ENCODE measurements at places on chromosomes 5 and 9.

DNA sequence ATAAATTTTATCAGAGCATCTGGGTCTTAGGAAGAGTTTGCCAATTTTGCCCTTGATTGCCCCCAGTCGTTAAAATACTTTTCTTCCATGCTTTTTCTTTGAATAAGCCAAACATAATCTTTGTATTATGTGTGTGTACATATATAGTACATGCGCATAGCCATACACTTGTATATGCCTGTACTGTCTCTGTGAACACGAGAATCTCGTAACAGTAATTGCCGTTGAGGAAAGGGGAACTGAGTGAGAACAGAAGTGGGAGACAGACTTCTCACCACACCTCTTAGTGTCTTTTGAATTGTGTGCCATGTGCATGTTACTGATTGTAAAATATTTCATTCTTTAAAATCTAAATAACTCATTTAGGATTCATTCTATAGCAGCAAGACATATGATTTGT, 79.6 kb upstream of the GRHPR start:
- DNase-seq: no peak

DNA sequence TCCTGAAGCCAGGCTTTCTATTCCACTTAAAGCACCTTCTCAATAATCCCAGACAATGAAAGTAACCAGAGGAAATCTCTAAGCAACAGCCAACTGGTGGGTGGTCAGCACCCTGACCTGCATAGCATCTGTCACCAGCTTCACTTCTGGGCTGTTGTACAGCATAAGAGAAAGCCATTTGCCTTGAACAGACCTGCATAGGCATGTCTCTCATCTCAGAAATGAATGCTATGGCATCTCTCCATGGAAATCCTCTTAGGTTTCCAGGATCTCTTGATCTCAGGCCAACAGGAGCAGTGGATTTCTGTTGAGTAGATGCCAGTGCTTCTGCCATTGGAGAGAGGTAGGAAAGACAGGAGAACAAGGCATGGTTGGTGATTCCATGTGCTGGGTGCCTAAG, 213.6 kb downstream of the GRIA1 start:
- no peak for DNase-seq

DNA sequence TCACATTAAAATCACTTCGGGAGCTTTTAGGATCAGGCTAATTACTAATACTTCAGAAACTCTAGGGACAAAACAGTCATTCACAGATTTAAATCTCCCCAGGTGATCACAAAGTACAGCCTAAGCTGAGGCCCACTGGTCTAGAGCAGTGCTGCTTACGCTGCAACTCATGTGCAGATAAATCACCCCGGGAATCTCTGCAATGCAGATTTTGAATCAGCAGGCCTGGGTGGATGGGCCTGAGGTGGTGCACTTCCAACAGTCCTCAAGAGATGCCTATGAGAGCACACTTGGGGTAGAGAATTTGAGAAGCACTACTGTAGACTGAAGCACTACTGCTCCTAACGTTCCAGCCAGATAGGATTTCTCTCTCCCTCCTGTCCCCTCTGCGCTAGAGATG, 28.4 kb downstream of the CSF1R start:
- DNase-seq: no peak

DNA sequence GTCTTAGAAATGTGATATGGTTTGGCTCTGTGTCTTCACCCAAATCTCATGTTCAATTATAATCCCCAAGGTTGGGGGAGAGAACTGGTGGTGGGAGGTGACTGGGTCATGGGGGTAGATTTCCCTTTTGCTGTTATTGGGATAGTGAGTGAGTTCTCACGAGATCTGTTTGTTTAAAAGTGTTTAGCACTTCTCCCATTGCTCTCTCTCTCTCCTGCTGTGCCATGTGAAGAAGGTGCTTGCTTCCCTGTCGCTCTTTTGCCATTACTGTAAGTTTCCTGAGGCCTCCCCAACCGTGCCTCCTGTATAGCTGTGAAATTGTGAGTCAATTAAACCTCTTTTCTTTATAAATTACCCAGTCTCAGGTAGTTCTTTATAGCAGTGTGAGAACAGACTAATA, 203.6 kb downstream of the ASTN2 start:
- DNase-seq: no peak

GRCh38 chr9:90556897-90557675, 85.5 kb downstream of the DIRAS2 start:
- DNase-seq: no peak

DNA sequence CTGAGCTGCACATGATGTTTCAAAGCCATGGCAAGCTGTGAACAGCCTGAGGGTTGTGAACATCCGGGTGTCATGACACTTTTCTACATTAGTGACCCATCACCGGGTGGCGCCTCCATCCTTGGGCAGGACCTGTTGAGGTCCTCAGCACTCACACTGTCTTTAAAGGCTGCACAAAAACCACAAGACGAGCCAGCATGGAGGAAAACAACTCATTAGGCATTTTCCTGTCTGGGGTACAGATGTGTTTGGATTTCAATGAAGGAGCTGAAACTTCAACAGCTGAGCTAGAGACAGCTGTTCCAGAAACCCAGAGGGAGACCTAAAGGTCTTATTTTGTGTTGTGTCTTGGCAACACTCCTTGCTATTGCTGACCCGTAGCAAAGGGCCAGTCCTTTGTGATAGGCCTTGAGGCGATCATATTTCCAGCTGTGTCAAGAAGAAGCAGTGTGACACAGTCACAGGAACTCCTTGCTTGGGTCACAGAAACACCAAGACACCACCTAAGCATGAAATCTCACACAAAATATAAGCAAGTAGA, 151.8 kb upstream of the VLDLR start:
- DNase-seq: peak; percentile 2

Data from neural crest cell (in vitro differentiated cells).